ENCODE measurements at places on chromosomes 7 and 10. TPM values are rescaled to one million over a fixed set of nuclear protein-coding genes. Genes with fewer than 3 reads are reported as not detected.
A peak's percentile ranks its signal among the peaks of the same experiment; 100 is the strongest.

Gene COMTD1
- 14.5 TPM for total RNA-seq

Gene ASZ1
- not detected for total RNA-seq

Gene HOXA2
- not detected for total RNA-seq

Gene ADAP1
- 15.6 TPM for total RNA-seq

Gene FBXL13
- total RNA-seq, result 4.0 TPM

Gene NANOS1
- total RNA-seq, result 0.69 TPM

DNA sequence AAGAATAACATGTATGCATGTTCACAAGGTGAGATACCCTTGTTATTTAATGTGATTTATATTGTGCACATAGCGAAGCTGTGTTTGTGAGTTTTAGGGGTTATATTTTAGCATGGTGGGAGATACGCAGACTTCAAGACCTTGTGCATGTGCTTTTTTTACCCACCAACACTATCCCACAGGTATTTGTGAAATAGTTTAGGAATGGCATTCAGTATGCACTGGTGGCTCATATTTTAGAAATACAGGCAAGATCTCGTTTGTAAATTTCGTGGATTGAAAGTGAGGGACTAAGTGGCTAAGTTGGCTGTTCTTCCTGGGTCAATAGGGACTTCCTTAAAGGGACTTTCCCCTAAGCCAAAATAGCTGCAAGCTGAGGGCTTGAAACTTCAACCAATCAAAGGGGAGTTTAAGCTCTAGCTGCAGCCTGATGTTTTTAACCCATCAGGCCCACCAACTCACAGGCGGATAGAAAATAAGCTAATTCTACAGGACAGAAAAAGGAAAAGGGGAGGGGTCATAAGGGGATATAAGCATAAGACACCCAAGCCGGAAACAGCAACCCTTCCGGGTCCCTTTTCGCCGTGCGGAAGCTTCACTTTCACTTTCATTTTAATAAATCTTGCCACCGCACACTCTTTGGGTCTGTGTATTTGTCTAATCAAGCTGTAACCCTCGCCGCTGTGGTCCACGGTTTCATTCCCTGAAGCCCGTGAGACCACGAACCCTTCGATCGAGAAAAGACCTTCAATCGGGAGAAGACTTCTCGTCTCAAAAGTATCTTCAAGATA lies 291.0 kb downstream of the GPR158 start:
- no peaks in the 10 kb centered on the region for H3K36me3 ChIP-seq
- no peak overlapping the region for H3K4me3 ChIP-seq
- H3K4me1 ChIP-seq, result no peaks in the 10 kb centered on the region
- no peak overlapping the region for H3K27ac ChIP-seq
- no peak for DNase-seq
- no peaks in the 10 kb centered on the region for H3K27me3 ChIP-seq

- no peaks in the 10 kb centered on the region for H3K36me3 ChIP-seq
- peak; percentile 52 for DNase-seq
- peaks cover 25% of the 10 kb centered on the region for H3K4me1 ChIP-seq
- no peaks in the 10 kb centered on the region for H3K27me3 ChIP-seq
- H3K27ac ChIP-seq, result peak overlapping the region; percentile 50
Measured at GRCh38 chr10:60358282-60358681, 31.4 kb downstream of the ANK3 start.

DNA sequence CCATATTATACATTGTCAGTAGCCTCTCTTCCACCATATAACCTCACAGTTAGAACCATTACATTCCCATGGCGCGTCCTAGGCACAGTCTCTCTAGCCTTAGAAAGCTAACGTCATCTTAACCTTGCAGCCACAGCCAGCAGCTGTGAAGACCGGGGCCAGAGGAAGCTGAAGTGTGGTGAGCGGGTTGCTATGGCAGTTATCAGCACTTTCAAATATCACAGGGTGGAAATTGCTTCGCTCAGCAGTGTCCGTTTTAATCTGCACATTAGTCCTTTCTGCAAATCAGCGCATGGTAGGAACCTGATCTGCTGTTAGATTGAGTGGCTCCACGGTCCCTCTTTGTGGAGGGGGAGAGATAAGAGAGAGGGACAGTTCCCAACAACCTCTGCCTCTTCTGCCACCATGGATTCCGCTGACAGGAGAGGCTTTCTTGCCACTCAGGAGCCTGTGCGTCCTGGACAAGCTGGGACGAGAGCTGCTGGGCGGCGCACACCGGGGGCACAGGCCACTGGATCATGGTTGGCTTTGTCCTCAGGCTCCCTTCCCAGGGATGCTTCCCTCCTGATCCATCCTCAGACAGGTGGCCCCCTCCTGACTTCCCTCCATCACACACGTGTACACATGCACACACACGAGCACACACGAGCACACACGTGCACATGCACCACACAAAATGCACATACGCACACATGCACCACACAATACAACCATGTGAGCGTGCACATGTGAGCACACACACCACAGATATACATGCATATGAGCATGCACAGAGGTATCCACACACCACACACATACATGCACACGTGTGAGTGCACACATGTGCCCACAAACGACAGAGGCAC lies 93.8 kb downstream of the WDR37 start:
- H3K27me3 ChIP-seq, result no peaks in the 10 kb centered on the region
- H3K4me1 ChIP-seq, result no peaks in the 10 kb centered on the region
- H3K36me3 ChIP-seq, result no peaks in the 10 kb centered on the region
- H3K4me3 ChIP-seq, result no peak overlapping the region

All from B cell (primary cell).